Right atrium auricular region (tissue), 2 donors: ENCODE measurements at places on chromosomes 6 and 20. TPM values are rescaled to one million over a fixed set of nuclear protein-coding genes. Genes with fewer than 3 reads are reported as not detected.

DNA sequence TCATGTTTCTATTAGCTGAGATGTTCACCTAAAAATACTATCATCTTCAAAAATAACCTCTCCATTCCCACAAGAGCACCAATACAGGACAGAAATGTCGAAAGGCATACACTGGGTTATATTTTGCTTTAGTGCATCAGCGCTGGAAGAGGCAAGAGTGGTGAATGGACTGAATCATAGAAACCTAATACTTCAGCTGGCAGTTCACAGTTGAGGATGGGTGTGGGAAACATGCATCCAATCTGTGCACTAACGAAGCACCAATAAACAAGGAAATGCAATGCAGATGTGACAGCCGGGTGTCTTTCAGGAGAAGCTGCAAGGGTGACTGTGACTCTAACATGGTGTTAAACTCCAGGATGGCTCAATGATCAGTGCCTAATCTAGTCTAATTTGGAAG lies 365.8 kb downstream of the ESR1 start:
- no peak for DNase-seq

DNA sequence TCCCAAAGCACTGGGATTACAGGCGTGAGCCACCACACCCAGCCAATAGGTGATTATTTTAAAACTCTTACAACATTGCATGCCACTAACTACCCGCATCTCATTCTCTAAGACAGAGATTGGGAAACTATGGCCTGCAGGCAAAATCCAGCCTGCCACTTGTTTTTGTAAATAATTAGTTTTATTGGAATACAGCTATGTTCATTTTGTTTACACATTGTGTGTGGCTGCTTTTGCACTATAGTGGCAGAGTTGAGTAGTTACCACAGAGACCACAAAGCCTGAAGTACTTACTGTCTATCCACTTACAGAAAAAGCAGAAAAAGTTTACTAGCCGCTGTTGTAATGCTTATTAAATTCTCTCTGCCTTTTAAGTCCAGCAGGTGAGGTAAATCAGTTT lies 16.4 kb upstream of the PKIG start:
- DNase-seq = no peak

The RPS6KA2 gene
- total RNA-seq = 78.6 TPM

GRCh38 chr6:35036059-35036827 lies 104.9 kb downstream of the TCP11 start:
- DNase-seq = no peak

DNA sequence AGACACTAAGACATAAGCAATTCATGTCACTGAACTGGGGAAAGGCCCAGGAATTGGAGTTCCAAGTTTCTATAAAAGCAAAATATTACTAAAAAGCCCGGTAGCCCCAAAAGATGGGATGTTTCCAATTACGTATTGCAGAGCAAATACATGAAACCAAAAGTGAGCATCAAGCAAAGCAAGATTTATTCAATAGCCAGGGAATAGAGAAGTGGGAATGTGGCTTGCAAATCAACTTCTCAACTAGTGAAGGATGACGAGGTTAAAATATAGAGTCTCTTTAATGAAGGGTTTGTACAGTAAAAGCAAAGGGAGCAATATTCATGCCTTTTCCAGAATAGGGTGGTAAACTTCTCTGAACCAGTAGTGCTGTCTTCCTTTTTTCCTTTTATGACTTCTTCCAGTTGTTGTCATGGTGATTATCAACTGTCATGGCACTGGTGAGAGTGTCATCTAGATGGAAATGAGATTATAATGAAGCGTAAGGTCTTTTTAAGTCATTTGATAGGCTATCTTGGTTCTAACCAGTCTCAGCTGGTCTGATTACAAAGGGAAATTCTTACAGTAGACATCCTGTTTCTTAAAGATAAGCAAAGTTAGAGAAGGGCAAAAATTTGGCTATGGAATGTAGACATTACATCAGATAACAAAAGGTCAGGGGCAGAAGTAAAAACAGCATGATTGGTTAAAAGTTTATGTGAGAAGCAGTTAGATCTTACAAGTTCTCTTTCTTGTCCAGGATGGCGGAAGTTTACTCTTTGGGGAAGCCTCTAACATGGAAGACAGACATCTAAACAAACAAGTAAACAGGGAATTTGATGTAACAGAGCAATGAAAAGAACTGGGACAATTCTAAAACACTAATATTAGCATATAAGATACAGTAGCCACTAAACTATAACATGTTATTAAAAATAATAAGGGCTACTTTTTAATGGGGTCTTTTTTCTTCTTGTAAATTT lies 96.9 kb downstream of the TBX18 start:
- DNase-seq = no peak

DNA sequence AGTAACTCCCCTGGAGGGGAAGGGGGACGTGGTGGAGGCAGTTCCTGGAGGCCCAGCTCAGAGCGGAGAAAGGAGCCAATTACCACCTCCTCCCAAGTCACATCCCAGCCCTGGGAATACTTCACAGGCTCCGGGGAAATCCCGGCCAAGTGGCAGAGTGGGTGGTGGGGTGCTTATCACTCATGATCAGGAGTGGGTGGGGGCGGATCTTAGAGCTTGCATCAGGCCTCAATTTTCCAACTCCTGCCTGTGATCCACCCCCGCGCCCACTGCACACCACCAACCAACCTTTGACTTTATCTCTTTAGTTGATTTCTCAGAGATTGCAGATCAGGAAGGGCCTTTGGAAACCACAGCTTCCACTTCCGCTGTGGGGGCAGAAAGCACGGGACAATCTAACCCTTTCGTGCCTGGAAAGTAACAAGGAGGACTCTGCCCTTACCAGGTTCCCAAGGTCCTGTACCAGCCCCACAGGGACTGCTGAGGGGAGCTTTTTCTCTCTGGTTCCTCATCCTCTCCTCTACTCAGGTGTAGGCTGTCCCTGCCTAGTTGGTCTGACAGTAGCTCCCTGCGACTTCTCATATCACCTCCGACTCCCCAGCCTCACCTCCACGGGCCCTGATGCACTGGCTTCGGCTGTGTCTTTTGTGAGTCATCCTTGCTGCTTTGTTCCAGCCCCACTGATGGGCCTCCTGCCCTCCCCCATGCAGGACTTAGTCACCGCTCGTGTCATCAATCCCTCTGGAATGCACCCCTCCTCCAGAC lies 24.9 kb upstream of the IER3 start:
- peak; percentile 76 for DNase-seq

GRCh38 chr6:164928057-164928727 lies 381.2 kb downstream of the C6orf118 start:
- no peak for DNase-seq

DNA sequence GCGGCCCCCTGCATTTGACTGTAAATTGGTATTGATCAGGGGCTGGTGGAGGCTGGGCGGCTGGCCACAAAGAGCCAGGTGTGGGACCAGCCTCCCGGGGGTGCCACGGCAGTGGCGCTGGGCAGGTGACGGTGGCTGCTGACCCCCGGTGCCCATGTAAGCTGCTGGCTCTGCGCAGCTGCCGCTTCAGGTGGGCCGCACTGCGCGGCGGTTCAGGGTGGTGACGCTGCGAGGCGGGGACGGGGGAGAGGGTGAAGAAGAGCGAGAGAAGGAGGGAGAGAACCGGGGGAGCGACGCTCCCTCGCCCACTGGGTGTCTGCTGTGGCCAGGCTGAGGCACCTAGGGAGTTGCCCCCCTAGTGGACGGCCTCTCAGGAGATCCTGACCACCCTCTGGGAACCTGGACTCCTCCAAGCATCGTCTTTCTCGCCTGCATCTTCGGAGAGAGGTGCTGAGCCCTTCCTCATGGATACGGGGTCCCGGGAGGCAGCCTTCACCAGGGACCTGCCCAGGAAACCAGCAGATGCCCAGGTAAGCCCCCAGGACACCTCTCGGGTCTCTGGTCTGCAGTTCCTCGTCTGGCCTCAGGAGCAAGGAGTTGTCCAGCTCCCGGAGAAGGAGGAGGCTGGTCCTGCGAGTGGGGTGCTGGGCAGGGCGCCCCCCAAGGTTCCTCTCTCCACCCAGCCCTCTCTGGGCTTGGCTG lies 77.5 kb upstream of the GATA5 start:
- no peak for DNase-seq
